ENCODE measurements at places on chromosomes 7 and 10.

DNA sequence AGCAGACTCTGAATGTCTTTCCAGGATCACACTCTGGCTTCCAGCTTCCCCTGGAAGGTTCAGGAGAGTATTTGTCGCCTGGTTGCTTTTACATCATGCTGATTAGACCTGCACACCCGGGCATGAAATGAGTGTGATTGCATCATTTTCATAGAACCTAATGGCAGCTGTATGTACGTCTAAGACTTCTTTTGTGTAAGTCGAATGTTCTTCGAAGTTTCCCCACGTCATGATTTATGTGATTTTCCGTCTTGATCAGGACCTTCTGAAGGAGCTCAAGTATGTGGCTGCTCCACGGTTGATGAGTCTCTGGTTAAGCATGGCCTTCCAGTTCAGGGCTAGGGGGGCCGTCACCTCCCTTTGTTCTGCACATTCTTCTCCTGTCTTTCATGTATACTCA, 4.5 kb downstream of the EIF4H start:
- DNase-seq, result no peak

DNA sequence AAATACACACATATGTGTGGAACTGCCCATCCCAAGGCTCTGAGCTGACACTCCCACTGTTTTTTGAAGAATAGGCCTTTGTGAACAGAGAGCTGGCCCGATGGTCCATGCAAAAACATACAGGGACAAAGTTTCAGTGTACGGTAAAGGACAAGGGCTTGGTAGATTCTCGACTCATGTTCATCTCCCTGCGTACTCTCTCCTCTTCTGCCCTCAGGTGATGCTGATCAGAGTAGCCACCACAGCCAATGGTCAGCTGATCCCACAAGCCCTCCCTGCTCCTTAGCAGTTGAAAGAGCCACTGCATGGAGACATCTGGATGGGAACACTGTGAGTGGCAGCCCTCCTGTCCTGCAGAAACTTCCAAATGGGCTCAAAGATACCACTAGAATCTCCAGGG, 23.1 kb upstream of the C10orf71 start:
- no peak for DNase-seq

GRCh38 chr7:158499082-158499455, 88.6 kb downstream of the PTPRN2 start:
- DNase-seq, result no peak

- DNase-seq, result no peak
Measured at GRCh38 chr7:65233409-65234034, 140.1 kb upstream of the ZNF92 start.

DNA sequence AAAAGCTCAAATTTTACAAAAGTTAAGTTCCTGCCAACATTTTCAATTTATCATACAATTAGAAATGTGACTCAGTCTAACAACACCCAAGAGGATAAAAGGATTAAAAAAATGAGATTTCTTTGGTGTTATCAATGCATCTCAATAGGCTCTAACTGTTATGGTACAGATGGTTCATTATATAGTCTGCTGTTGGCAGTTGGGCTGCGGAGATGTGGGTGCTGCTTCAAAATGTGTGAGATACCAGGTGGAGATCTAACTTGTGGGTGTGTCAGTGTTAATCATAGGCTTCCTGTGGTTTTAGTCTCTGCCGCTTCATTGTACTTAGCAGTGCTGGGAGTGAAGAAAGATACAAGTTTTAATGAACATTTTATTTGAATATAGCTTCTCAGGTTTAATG, 231.2 kb downstream of the EXOC4 start:
- peak; percentile 45 for DNase-seq

Measured in T-cell (primary cell).